Left renal pelvis (tissue), 4 donors: ENCODE measurements at places on chromosomes 3 and 15.

DNA sequence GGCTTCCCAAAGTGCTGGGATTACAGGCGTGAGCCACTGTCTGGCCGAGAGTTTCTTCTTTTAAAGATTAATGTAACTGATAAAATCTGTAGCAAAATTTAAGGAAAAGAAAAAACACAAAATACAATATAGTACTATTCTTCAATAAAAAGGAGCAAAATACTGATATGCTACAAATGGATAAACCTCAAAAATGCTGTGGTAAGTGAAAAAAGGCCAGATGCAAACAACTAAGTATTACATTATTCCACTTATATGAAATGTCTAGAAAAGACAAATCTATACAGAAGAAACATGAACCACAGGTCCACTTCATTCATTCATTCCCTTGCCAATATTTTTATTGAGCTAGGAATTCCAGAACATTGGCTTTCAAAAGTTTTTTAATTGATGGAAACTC is 299.5 kb downstream of the CTNNB1 start:
- DNase-seq = no peak

DNA sequence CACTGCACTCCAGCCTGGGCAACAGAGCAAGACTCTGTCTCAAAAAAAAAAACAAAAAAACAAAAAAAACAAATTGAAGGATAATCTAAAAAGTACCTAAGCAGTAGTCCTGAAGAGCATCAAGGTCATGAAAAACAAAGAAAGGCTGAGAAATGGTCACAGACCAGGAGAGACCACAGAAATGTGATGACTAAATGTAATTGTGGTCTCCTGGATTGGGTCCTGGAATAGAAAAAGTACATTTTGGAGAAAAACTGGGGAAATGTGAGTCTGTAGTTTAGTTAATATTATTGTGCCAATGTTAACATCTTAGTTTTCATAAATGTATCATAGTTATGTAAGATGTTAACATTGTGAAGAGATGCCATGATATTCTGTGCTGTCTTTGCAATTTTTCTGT is 267.5 kb upstream of the NR2E3 start:
- no peak for DNase-seq

DNA sequence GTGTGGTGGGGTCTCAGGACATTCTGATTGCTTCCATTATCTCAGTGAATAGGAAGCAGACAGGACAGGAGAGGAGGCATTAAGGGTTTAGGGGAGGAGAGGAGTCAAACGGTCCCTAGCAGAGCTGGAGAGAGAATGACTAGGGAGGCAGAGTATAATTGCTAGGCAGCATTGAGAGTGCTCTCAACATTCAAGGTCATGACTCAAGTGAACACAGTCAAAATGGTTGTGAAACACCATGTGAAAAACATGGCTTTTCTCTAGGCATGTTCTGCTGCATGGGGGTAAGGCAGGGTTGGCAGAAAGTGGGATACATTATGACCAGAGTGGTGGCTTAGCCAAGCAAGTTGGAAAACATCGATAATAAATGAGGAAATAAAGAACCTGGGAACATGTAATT is 19.5 kb upstream of the HRH1 start:
- no peak for DNase-seq

- no peak for DNase-seq
These were observed 17.4 kb downstream of the POLG start for GRCh38 chr15:89317186-89317720.
